Uterus (tissue), 4 donors: ENCODE measurements at places on chromosomes 11 and 22.

DNA sequence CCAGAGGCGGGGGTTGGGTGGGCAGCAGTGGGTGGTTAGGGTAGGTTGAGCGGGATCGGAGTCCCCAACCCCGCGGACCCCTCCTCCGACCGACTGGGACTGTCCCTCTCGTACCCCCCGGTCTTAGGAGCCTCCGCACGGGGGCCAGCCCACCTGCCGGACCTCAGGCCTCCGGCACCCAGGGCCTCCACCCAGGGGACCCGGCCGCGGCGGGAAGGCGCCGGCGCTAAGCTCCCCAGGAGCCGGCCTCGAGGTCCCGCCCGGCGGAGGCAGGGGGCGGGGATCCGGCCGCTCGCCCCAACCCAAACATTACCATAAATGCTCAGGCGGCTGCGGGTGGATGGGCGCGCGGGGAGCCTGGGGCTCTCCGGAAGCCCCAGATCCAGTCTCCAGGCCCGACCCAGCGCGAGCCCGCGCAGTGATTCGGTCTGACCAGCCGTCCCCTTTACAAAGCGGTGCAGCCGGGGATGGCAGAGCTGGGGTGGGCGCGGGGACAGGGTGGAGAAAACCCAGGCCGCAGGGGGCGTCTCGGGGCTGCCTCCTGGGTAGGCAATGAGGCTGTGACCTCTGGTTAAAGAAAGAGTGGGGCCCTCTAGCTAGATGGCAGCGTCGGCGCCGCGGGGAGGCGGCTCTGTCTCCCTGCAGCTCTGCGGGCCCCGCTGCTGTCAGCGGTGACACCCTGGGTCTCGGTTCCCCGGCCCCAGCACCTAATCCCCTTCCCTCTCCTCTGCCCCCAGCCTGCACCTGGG, 4.0 kb upstream of the MCAM start:
- peak overlapping the region; percentile 94 for H3K27ac ChIP-seq
- H3K36me3 ChIP-seq = no peaks in the 10 kb centered on the region
- no peaks in the 10 kb centered on the region for H3K4me1 ChIP-seq

GRCh38 chr11:122025757-122026156, 90.3 kb downstream of the BLID start:
- no peak for DNase-seq
- H3K27ac ChIP-seq = no peak overlapping the region
- no peaks in the 10 kb centered on the region for H3K27me3 ChIP-seq
- no peaks in the 10 kb centered on the region for H3K4me1 ChIP-seq
- no peaks in the 10 kb centered on the region for H3K36me3 ChIP-seq

DNA sequence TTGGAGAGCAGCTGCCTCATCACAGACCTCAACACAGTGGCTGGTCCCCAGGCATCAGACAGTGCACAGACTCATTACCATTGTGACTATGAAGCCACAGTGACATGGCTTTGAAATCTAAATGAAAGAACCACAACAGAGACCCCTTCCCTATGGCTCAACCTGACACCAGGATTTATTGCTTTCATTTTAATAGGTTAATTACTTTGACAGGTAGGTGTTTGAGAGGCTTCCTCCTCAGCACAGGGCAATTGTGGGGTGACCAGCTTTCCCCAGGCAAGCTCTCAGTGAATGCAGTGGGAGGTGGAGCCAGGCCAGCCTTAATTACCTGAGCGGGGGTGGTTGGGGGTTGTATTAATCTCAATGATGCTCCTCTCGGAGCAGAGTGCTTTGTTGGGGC, 102.3 kb downstream of the CHST1 start:
- H3K27me3 ChIP-seq = no peaks in the 10 kb centered on the region
- H3K27ac ChIP-seq = no peak overlapping the region
- no peak for DNase-seq
- H3K4me1 ChIP-seq = no peaks in the 10 kb centered on the region
- no peaks in the 10 kb centered on the region for H3K36me3 ChIP-seq

GRCh38 chr22:48173061-48173772, 1410.8 kb downstream of the TBC1D22A start:
- no peak overlapping the region for H3K4me3 ChIP-seq
- no peak for DNase-seq
- no peaks in the 10 kb centered on the region for H3K36me3 ChIP-seq
- no peak overlapping the region for H3K27ac ChIP-seq
